Peyer's patch (tissue), 4 donors: ENCODE measurements at places on chromosomes 5 and 9. TPM values are rescaled to one million over a fixed set of nuclear protein-coding genes. Genes with fewer than 3 reads are reported as not detected.

The CDK9 gene
- total RNA-seq, result 86.2 TPM

The GPR150 gene
- not detected for total RNA-seq

The KCNN2 gene
- 0.40 TPM for total RNA-seq

The SMC2 gene
- total RNA-seq, result 5.1 TPM

GRCh38 chr9:83557317-83557716, 19.1 kb upstream of the FRMD3 start:
- no peak for DNase-seq
